ENCODE measurements at places on chromosomes 4 and X. TPM values are rescaled to one million over a fixed set of nuclear protein-coding genes. Genes with fewer than 3 reads are reported as not detected.

- no peak for DNase-seq
Observed at GRCh38 chr4:181611033-181611711, 632.0 kb upstream of the TENM3 start.

DNA sequence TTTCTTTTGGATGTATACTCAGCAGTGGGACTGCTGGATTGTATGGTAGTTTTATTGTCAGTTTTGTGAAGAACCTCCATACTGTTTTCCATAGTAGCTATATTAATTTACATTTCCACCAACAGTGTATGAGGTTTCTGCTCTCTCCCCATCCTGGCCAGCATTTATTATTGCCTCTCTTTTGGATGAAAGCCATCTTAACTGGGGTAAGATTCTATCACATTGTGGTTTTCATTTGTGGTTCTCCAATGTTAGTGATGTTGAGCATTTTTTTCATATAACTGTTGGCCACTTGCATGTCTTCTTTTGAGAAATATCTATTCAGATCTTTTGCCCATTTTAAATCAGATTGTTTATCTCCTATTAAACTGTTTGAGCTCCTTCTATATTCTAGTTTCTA, 27.6 kb downstream of the QRFPR start:
- DNase-seq: no peak

DNA sequence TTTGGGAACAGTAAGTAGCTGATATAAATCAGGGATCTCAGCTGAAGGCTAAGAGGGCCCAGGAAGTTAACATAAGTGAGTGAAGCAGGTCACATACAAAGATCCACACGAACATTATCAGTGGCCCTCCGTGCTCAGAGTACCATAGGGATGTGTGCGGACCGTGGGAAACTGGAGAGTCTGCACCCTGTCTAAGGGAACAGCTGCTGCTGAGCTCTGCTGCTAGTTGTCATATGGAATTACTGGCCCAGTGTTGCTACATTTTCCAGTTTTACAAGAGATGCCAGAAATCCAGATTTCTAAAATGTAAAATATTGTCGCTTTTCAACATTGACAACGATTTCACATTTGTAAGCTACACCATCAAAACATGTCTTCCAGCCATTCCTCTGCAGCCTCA, 90.5 kb downstream of the RTL5 start:
- DNase-seq: no peak

NPY5R gene
- polyA plus RNA-seq: 5.2 TPM

DNA sequence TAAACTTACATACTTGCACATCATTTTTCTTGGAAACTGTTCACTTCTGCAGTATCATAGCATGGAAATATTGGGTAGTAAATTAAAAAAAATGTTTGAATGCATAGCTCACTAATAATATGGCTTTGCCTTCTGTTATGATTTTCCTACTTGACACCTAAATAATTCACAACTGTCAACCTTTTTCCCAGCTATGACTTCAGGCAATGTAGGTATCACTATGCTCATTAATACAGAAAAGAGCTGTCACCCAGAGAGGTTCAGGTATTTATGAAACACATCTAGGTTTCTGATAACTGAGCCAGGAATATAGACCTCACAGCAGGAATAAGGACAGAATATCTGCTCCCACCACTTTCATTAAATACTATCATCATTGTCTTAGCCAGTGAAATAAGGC, 289.5 kb downstream of the ACTRT1 start:
- no peak for DNase-seq

DNA sequence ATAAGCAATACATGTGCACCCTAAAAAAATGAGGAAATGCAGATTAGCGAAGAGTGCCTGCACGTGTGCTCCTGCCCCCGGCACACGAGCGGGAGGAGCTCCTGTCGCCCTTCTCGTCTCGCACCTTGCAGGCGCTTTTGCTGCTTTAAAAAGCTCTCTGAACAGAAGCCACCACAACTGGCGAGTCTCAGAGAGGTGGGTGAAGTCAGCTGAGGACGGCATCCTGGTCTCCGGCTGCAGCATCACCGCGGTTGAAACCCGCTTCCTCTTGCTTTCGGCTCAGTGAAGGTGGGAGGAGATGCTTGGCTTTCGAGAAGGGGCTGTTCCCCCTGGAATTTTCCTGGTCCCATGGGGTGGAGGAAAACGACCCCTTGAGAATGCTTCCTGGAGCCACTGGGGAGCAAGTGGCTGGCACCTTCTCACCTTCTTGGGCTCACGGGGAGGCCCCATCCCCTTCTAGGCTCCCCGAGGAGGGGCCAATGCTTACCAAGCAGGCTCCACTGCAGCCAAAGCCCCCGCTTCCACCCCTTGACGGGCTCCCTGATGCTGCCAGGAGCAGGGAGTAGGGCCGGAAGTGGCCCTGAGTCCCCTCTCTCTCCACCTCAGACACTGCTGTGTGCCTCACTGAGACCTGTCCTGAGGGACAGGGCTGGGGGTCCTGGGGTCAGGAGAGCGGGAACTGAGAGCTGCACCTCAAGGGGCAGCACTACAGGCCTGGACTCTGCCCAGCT, 29.2 kb upstream of the MXD4 start:
- DNase-seq: no peak

DNA sequence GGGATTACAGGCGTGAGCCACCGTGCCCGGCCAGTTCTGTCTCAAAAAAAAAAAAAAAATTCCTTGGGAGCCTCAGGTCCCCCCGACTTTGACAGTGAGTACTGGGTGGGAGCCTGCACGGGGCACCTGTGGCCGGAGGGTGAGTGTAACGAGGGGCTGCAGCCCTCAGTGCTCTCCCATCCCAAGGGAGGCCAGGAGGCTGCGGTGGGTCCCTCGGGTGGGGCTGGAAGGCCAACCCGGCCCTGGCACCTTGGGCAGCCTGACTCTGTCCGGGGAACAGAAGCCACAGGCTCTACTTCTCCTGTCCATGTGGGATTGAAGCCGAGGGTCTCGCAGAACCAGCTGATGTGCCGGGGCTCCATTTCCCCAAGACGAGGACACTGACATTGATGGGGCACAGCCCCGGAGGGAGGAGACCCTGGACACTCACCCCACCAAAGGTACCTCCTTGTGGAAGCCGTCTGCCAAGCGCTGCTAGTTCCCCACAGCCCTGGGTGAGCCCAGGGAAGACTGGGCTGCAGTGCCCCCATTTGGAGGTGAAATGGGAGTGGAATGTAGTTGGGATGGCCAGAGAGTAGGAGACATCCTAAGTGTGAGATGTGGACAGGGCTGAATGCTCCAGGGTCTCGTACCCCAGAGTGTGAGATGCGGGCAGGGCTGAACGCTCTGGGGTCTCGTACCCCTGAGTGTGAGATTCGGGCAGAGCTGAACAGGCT, 2.3 kb upstream of the SLC26A1 start:
- no peak for DNase-seq

RAI2 gene
- polyA plus RNA-seq: 13.0 TPM

- DNase-seq: no peak
Observed at GRCh38 chr4:180380733-180381132, 1862.5 kb upstream of the TENM3 start.

FRG1 gene
- 72.4 TPM for polyA plus RNA-seq

GRCh38 chr4:134695433-134695832, 493.8 kb upstream of the PABPC4L start:
- DNase-seq: no peak

XG gene
- 0.16 TPM for polyA plus RNA-seq

DRD5 gene
- polyA plus RNA-seq: 0.67 TPM

KLHL5 gene
- polyA plus RNA-seq: 47.2 TPM

- no peak for DNase-seq
Observed at GRCh38 chr4:93461541-93461940, 367.0 kb upstream of the ATOH1 start.

LIMCH1 gene
- 107 TPM for polyA plus RNA-seq

- DNase-seq: no peak
Observed at GRCh38 chr4:143641361-143641760, 59.1 kb downstream of the FREM3 start.

PWWP3B gene
- 3.3 TPM for polyA plus RNA-seq

TMEM187 gene
- 5.8 TPM for polyA plus RNA-seq

DNA sequence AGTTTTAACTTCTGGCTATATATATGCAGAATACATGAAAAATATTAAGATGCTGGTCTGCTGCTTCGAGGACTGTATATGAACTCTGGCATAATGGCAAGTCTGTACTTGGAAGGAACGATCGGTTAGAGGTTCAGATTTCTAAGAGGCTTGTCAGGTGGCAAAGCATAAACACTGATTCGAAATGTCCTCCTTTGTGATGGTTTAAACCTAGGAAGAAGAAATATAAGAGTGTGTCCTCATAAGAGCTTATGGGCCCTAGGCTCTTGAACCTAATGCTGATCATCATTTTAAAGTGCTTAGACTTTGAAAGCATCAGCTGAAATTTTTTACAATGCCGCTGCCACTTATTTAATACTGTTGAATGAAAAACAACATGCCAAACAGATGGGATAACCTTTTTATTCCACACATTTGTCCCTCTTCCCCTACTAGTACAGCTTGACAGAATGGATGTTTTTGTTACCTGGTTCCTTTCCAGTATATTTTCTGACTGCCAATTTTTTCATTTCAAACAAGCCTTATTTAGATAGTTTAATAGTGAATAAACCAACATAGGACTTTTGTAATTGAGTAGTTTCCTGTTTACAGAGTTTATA, 8.8 kb downstream of the SPRY1 start:
- no peak for DNase-seq

- DNase-seq: no peak
Observed at GRCh38 chr4:109128589-109128988, 173.9 kb downstream of the COL25A1 start.

- DNase-seq: no peak
Observed at GRCh38 chr4:26859762-26860156, 882 bp upstream of the STIM2 start.

DNA sequence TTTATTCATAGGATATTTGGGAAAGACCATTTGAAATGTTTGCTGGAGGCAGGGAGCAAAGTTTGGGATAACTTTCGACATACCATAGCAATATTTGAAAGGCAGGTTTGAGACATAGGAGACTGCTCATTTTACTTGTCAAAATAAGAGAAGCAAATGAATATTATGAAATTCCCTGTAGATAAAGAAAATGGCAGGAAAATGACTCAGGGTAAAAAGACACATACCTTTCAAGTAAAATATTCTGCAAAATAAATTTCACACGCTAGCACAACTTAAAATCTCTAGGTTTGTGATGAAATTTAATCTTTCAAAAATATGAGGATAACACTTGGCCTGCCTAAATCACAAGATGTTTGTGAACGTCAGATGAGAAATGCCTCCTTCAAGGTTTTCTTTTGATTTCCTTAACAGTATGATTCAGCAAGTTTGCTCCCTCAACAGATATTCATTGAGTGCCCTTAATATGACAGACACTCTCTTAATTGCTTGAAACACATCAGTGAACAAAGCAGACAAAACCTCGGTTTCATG, 6.6 kb downstream of the TMEM156 start:
- DNase-seq: no peak

DNA sequence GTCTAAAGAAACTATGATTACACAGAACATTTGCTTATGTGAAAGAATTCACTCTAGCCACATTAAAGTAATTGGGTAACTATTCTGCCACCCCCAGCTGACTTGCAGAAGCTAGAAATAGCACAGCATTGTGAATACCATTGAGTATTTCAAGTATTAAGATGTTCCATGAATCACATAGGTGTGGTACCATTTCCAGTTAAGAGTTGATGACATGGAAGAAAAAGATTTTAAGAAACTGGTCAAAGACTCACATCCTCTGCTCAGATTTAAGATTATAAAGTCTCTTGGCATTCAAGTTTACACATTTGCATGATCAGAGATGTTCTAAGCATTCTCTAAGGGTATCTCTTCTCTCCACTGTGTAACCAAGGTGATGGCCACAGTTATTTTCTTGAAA, 287.5 kb downstream of the CAMK2D start:
- DNase-seq: no peak

- DNase-seq: no peak
Observed at GRCh38 chr4:1409491-1410425, 3.5 kb upstream of the NKX1-1 start.

GRCh38 chr4:148255344-148255720, 186.9 kb downstream of the NR3C2 start:
- DNase-seq: no peak

DNA sequence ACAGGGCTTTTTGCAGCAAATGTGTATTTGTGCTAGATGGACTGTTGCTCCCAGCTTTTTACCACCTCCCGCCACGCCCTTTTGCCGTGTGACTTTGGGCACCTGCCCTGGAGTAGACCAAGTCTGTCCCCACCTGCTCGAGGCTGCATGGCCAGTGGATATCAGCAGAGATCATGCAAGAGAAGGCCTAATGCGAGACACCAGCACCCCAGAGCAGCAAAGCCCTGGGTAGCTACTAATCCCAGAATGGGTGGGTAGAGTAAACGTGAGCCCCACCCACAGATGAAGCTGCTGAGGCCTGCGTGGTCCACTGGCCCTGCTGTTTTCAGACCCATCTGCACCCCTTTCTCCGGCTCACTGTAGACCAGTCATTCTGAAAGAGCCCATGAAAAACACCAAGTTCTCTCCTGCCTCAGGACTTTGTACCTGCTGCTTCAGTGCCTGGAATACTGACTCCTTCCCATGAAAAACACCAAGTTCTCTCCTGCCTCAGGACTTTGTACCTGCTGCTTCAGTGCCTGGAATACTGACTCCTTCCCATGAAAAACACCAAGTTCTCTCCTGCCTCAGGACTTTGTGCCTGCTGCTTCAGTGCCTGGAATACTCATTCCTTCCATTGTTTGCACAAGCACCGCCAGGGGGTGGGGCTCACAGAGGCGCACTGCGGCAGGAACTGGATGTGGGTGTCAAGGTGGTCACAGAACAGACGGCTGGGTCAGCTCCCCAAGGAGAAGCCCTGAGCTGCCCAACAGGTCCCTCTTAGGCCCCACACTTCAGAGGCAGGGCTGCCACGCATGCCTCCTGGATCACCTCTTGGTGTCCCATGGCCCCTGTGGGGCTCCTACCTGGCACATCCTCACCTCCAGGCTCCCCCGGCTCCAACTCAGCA, 5.1 kb upstream of the TNIP2 start:
- DNase-seq: no peak

DNA sequence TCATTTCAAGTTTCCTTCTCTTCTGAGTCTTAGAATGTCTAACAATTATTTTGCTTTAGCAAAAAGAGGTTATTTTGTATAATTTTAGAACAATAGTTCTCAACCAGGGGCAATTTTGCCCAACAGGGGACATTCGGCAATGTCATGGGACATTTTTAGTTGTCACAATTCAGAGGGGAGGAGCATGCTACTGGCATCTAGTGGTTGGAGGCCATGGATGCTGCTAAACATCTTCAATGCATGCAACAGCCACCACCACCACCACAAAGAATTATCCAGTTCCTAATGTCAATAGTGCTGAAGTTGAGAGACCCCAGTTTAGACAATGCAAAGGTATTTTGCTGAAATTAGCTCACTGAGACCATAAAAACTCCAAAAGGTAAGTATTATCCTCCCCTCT, 122.5 kb downstream of the ARHGAP6 start:
- DNase-seq: no peak

L1CAM gene
- polyA plus RNA-seq: 50.8 TPM

DNA sequence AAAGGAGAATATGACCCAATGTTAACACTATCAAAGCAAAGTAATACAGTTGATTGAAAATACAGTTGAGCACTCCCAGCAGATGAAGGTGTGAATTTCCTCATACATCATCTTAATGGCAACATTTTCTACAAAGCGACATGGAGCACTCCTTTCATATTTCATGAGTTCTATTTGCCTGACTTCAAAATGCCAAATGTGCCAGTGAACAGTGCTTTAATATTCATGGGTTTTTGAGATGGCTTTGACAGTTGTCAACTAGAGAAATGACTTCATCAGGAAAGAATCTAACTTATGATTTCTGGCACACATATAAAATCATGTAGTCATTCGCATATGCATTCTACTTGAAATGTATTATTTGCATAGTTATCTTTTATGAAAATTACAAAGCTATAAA, 222.4 kb downstream of the GALNTL6 start:
- no peak for DNase-seq
